ENCODE measurements at places on chromosomes 13 and 19.
A peak's percentile ranks its signal among the peaks of the same experiment; 100 is the strongest.

DNA sequence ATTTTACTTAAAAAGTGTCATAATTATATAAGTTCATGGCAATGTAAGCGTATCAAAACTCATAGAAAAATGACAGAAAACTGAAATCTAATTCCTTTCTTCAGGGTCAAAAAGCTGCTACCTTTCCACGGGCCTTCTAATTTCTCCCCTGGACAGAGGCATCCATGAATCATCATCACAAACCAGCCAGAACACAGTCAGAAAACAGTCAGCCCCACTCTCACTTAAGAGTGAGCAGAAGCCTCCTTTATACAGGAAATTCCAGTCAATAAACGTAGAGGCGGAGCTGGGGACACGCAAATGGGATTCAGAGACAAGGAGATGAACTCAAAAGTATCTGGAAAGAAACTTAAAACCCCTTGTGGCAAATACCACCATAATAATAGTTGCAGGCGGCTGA is 54.2 kb upstream of the ABCC4 start:
- DNase-seq = no peak

DNA sequence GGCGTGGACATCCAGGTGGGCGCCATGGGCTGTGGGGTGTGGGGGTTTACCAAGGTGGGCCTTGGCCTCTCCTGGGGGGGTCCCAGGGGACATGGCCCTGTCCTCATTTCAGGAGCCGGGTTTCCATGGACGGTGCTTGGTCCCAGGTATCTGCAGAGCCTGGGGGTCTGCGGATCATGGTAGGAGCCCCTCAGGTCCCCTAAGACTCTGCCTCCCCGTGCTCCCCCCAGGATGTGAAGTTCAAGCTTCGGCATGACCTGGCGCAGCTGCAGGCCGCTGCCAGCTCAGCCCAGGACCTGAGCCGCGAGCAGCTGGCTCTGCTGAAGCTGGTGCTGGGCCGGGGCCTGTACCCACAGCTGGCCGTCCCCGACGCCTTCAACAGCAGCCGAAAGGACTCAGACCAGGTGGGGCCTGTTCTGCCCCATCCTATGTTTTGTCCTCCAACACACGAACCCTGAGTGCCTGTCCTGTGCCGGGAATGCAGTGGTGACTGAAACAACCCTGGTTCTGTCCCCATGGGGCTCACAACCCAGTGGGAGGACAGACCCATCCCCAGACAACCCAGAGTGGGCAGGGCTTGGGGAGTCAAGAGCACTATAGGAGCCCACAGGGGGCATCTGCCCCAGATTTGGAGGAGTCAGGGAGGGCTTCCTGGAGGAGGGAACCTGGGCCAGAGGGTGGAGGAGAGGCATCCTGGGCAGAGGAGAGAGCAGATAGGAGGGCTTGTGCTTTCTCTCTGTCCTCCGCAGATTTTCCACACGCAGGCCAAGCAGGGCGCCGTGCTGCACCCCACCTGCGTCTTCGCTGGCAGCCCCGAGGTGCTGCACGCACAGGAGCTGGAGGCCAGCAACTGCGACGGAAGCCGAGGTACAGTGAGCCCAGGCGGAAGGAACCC is 26.8 kb downstream of the DHX34 start:
- no peak for DNase-seq

DNA sequence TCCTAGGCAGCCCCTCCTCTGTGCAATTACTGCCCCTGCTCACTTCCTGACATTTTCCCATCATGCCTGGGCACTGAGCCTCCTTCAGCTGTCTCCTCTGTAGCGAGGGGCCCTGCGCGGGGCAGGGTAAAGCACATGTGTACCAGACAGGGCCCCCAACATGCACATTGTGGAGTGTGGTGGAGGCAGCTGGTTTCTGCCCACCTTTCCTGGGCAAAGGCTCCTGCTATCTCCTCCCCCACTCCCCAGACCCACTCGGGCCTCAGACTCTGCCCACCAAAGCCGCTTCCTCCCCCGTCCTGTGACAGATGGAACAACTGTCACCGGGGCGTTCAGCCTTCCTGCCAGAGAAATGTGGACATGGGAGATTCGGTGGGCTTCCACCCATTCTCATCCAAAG is 2.9 kb upstream of the KPTN start:
- DNase-seq = no peak

GRCh38 chr13:80783926-80784565 is 443.1 kb upstream of the SPRY2 start:
- DNase-seq = no peak

GRCh38 chr13:39397896-39398265 is 205.1 kb downstream of the LHFPL6 start:
- no peak for DNase-seq

DNA sequence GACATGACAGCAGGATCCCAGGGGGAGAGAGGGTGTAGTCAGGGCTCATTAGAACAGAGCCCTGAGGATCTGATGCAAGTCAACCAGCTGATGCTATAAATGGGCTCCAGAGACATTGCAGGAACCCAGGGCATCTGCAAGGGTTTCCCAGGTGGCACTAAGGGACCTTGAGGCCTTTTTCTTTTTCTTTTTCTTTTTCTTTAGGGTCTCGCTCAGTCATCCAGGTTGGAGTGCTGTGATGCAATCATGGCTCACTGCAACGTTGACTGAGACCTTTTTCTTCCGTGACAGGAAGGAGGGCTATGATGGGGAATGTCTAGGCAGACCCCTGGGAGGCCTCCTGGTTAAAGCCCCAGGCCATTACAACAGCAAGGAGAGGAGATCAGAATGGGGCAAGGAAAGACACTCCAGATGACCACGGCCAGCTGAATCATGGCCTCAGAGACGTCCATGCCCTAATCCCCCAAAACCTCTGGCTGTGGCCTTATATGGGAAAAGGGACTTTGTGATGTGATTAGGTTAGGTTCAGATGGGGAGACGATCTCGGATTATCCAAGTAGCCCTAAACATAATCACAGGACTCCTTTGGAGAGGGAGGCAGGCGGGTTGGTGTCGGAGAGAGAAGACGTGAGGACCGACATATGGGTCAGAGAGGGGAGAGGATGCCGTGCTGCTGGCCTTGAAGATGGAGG is 4.5 kb upstream of the FCGRT start:
- DNase-seq = no peak

DNA sequence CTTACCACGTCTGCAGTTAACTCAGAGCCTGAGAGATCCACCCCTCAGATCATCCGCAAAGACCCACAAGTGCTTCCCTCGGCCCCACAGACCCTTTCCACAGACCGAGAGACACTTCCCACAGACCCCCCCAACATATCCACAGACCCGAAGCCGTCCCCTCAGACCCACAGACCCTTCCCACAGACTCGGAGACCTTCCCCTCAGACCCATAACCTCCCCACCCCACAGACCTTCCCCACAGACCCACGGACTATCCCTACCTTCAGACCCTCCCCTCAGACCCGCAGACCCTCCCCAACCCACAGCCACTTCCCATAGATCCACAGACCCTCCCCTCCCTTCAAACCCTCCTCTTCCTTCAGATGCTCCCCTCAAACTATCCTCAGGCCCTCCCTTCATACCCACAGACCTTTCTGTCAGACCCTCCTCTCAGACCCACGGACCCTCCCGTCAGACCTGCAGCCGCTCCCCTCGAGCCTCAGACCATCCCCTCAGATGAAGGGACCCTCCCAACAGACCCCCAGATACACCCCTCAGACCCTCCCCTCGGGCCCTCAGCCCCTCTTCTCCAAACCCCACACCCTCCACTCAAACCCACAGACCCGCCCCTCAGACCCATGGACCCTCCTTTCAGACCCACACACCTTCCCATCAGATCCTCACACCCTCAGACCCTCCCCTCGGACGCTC is 20.1 kb upstream of the TFDP1 start:
- DNase-seq = no peak

GRCh38 chr19:39167461-39168257 is 29.1 kb upstream of the NCCRP1 start:
- no peak for DNase-seq

GRCh38 chr13:113748101-113748861 is 10.7 kb upstream of the TMEM255B start:
- no peak for DNase-seq

DNA sequence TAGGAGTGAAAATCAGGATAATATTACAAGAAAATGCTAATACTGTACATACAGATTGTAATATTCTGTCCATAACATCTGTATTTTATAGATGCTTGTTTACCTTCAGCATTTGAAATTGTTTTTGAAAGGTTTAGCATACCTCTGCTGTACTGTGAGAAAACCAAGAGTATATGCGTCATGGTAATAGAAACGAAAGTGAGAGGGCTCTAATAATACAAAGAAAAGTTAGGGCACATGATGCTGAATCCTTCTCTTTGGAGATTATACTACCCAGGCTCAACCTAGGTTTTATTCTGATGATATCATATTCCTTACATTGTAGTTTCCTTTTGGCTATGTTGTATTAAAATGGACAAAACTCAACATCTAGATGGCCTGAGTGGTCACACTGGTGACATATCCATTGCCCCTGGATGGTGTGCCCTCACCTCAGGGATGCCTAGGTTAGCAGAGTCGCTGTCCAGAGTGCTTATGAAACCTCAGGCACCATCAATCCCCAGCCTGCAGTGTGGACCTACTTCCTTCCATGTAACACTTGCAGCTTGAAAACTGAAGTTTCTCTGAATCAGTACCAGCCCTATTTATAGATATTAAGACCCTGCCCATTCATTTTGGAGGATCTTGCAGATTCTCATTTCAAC is 253.7 kb downstream of the KCTD12 start:
- DNase-seq = no peak

DNA sequence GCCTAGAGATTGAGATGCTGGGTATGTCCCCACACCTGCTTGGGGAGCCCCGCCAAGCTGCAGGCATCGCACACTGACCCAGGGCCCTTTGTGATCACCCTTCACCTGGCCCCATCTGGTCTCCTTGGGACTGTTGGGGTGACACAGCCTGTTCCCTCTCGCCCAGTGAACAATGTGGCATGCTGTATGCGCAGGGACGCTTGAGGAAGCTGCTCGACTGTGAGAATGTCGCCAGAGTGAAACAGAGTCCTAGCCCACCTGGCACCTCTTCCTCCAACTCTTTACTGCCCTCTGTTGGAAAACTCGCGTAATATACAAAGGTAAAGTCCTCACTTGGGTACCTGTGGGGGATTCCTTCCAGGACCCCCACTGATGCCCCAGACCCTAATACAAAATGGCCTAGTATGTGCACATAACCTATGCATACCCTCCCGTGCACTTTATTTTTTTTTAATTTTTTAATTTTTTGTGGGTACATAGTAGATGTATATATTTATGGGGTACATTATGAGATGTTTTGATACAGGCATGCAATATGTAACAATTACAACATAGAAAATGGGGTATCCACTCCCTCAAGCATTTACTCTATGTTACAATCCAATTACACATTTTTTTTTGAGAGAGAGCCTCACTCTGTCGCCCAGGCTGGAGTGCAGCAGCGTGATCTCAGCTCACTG is 9.0 kb downstream of the BLOC1S3 start:
- no peak for DNase-seq

GRCh38 chr19:36987091-36987490 is 71.0 kb downstream of the ZNF568 start:
- no peak for DNase-seq

- DNase-seq = no peak
These were observed 11.7 kb upstream of the ACTN4 start for GRCh38 chr19:38635483-38636399.

- no peak for DNase-seq
These were observed 40.7 kb upstream of the TNFSF11 start for GRCh38 chr13:42533336-42533591.

- DNase-seq = no peak
These were observed 5.6 kb downstream of the TEX29 start for GRCh38 chr13:111325941-111326620.

DNA sequence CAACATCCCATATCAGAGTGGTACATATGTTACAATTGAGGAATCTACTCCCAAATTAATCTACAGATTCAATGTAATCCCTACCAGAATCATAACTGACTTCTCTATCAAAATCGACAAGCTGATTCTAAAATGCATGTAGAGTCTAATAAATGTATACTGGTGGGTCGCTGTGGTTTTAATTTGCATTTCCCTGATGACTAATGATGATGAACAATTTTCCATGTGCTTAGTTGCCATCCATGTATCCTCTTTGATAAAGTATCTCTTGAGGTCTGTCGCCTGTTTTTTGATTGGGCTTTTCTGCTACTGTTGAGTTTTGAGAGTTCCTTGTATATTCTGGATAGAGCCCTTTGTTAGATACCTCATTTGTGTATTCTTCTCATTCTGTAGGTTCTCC is 43.8 kb downstream of the KLF12 start:
- no peak for DNase-seq

- peak; percentile 68 for DNase-seq
These were observed 518 bp downstream of the NUDT19 start for GRCh38 chr19:32691952-32692726.

DNA sequence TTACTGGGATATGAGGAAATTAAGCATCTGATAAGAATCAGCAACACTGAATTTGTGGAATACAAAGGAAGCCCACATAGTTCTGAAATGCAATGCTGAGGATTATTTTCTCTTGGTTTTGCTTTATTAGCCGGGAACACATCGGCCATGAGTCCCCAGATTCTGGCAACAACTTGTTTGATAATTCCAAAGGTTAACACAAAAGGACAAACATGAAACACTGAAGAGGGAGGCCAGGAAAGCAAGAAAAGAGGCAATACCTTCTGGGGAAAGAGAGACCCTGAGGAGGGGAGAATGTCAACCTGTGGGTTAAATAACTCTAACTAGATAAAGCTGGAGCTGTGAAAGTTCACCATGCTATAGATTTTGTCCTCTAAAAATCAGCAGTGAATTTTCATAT is 285.9 kb downstream of the ITGBL1 start:
- DNase-seq = no peak

DNA sequence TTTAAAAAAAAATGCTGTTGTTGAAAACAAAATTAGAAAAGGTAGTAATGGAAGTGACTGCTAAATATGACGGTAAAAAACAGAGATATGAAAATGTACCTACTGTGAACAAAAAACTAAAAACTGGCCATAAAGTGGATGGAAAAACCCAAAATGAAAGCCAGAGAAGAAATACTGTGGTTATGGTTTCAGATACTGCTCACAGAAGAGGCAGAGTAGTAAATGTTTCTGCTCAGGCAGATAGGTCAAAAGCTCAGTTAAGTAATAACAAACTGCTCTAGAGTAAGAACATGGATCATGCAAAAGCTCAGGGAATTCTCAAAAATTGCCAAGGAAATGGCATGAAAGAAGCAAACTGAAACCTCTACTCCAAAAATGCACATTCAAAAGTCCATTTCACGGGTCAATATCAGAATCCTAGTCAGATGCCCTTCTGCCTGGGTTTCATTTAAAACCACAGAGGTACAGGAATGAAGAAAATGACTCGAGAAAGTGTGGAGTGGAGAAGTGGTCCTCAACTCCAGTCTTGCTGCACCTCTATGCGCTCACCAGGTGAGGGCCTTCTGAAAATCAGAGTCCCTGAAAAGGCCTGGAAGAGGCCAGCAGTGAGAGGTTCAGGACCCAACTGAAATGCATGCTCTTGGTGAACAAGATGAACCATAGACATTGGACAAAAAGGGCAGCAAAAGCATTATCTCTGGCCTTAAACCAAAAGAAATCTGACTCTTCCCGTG is 315.0 kb upstream of the SPRY2 start:
- no peak for DNase-seq
